ENCODE measurements at places on chromosomes 5 and 9.

GRCh38 chr5:15249152-15249551 lies 250.8 kb upstream of the FBXL7 start:
- no peak for DNase-seq

- no peak for DNase-seq
Measured at GRCh38 chr9:115643948-115644727, 509.5 kb upstream of the PAPPA start.

GRCh38 chr5:180289433-180289832 lies 2.5 kb downstream of the MAPK9 start:
- DNase-seq: no peak

DNA sequence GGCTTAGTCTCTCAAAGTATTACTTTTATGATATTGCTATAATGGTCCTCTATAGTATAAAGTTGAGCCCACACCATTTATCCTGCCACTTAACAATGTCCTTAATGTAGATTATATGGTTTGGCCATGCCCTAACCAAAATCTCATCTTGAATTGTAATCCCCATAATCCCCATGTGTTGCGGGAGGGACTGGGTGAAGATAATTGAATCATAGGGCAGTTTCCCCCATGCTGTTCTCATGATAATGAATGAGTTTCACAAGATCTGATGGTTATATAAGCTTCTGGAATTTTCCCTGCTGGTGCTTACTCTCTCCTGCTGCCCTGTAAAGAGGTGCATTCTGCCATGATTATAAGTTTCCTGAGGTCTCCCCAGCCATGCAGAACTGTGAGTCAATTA lies 498.8 kb downstream of the RAB3C start:
- no peak for DNase-seq

GRCh38 chr9:133046196-133046899 lies 15.4 kb upstream of the CEL start:
- DNase-seq: no peak

GRCh38 chr5:60184606-60185005 lies 291.1 kb upstream of the PDE4D start:
- no peak for DNase-seq

- no peak for DNase-seq
Measured at GRCh38 chr9:16608906-16609305, 261.6 kb downstream of the BNC2 start.

- no peak for DNase-seq
Measured at GRCh38 chr5:166561759-166562158, 1729.7 kb upstream of the WWC1 start.

DNA sequence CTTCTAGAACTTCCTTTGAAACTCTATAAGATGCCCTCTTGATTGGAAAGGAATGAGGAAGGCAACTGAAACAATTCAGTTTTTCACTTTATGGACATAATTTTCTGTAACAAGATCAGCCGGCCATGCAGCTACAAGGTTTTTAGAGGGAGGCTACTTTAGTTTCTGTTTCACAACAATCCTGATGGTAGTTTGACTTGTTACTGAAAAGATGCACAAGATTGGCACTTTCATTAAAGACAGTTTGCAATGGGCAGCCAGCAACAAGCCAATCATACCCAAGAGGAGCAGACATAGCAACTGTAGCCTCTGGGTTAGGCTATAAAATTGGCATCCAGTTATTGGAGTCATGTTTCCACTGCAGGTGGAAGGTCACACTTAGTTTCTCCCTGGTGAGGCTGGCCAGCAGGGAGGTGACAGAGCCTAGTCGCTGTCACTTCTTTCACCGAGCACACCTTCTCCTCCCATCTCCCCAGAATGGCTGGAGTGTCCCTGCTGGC lies 74.3 kb upstream of the TGFBR1 start:
- no peak for DNase-seq

DNA sequence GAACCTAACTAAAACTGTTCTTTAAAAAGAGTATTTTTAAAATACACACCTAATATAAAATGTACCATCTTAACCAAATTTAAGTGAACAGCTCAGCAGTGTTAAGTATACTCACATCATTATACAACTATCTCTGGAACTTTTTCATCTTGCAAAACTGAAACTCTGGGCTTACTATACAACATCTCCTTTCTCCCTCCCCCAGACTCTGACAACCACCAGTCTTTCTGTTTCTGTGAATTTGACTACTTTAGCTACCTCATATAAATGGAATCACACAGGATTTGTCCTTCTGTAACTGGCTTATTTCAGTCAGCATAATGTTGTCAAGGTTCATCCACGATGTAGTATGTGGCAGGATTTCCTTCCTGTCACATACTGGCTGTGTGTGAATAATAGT lies 93.5 kb downstream of the FOXD1 start:
- no peak for DNase-seq

GRCh38 chr5:165349735-165350134 lies 1844.3 kb downstream of the MAT2B start:
- no peak for DNase-seq

DNA sequence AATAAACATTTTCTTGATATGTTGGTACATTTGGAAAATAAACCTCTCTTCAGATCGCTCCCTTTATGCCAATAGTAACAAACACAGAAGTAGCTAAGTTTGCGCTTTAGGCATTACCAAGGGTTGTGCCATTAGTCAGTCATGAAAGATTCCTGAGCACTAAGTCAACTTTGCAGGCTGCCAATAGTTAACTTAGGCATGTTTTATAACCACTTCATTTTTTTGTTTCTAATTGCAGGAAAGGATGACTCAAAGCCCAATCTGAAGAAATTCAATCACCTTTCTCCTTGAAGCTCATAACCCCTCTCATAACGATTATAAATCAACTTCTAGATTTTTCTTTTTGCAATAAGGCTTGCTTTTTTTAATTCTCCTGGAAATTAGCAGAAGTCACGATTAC lies 517.0 kb downstream of the AGTPBP1 start:
- DNase-seq: no peak

DNA sequence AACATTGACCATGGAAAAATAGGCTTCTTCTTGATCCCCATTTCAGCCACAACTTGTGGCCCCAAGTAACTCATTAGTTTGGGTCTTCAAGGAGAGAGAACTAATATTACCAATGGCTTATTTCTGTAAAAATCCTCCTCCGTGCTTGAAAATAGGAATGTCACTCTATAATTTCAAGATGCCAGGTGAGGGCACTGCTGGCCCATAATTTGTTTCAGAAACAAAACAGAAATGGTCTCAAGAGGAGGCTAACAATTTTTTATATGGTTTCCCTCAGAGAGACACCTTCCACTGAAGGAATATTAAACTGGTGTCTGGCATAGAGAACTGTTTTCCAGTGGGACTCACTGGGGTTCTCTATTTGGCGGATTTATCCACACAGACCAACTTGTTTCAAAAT lies 437.0 kb upstream of the TRPC7 start:
- no peak for DNase-seq

DNA sequence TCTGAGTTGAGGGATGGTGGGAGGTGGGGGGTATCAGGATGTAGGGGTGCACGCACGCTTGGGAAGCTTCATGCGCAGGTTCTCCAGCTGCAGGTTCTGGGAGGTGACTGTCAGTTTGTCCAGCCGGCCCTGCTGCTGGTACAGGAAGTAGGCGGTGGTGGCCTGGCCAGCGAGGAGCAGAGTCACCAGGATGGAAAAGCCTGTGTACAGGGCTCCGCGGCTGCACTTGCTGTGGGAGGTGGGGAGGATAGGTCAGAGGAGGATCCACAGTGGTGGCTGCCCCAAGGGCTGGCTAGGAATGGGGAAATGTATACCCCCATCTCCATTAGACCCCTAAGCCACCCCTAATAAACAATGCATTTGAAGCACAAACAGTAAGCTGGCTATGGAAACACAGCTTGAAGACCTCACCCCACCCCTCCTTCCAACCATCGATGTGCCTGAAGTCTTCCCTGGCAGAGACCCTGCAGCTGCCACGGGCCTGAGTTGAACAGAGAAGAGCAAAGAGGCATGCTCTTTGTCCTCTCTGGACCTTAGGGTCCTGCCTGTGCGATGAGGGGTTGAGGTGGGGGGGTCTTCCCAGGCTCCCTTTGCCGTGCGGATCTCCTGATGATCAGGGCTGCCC lies 5.5 kb downstream of the CD74 start:
- no peak for DNase-seq

- DNase-seq: no peak
Measured at GRCh38 chr9:133078486-133078885, 16.7 kb downstream of the CEL start.

DNA sequence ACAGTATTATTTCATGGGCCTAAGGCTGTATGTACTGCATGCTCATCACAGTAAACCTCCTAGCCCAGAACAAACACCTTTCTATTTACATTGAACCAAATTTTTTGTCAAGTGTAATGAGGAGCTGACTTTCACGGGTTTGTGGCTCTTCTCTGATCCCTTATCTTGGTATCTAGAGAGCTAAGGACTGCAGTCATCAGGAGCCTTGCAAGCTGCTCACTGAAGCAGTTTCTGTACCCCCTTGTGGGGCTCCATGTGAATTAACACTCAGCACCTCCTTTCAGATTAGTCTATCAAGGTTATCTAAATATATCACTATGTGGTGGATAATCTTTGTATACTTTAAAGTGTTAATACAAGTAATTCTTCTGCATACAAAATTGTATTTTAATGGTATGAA lies 108.2 kb downstream of the AUH start:
- no peak for DNase-seq

GRCh38 chr5:168174376-168174775 lies 117.1 kb upstream of the WWC1 start:
- no peak for DNase-seq

GRCh38 chr9:89431930-89432725 lies 65.8 kb downstream of the SEMA4D start:
- DNase-seq: no peak

GRCh38 chr5:124738681-124739633 lies 7.5 kb downstream of the ZNF608 start:
- no peak for DNase-seq

- DNase-seq: no peak
Measured at GRCh38 chr5:82417776-82418607, 139.8 kb upstream of the RPS23 start.

GRCh38 chr9:91137391-91137790 lies 224.3 kb downstream of the AUH start:
- no peak for DNase-seq

- no peak for DNase-seq
Measured at GRCh38 chr9:6973089-6973488, 215.3 kb downstream of the KDM4C start.

DNA sequence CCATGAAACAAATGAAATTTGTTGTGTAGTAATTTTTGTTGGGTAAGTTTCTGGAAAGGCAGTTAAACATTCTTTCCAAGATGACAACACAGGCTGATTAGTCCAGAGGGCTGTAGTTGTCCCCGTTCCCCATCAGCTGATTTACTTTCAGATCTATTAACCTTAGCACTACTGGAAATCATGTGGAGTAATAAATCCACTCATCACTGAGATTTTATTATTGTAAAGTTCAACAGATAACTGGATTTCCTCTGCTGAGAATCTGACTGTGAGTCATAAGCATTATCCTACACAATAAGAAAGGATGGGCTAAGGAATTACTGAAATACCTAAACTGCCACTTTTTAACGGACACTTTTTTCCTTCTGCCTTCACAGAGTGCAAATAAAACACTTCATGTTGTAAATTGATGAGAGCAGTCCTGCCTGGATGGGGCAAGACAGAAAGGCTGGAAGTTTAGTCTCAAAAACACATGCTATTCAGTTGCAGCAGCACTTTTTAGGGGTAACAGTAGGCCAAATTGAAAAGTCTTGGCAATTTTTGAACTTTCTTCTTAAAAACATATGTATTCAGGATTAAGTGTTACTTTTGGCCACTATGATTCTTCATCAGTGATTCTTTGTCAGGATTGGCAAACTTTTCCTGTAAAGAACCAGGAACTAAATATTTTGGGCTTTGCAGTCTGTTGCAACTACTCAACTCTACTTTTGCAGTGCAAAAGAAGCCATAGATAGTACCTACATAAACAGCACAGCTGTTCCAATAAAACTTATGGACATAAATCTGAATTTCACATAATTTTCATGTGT lies 7.0 kb downstream of the STOM start:
- DNase-seq: no peak

DNA sequence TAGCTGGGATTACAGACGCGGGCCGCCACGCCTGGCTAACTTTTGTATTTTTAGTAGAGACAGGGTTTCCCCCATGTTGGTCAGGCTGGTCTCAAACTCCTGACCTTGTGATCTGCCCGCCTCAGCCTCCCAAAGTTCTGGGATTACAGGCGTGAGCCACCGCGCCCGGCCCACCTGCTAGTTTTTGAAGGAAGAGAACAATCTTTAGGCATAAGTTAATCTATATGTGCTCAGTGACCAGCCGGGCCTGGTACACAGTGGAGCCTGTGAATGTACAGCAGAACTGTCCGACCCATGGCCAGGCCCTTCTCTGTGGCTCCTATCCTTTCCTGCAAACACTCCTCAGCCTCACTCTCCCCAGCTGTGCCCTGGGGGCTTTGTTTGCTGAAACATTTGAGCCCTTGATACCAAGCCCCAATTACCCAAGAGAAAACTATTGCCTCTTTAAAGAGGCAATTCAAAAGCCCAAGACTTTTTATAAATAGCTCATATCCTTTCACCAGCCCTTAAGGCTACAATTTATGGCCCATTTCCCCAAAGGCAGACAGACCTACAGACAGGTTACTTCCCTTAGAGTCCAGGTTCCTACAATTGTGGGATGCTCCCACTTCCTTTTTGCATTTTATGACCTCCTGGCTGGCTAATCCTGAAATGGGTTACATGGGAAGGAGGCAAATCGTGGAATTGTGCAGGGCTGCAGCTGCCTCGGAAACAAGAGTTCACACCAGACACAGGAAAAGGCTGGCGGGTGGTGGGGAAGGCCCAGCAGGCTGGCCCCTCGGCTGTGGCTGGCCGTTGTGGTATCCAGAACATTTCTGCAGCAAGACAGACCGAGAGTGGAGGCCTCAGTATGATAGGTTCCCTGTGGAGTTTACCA lies 37.5 kb downstream of the SPRY4 start:
- DNase-seq: no peak

- no peak for DNase-seq
Measured at GRCh38 chr5:55218967-55219366, 8.1 kb downstream of the MCIDAS start.

GRCh38 chr5:167554564-167555290 lies 736.7 kb upstream of the WWC1 start:
- DNase-seq: no peak

- DNase-seq: no peak
Measured at GRCh38 chr5:19531374-19531952, 456.5 kb downstream of the CDH18 start.

All from activated T-cell treated with anti-CD3 and anti-CD28 coated beads for 1 hour (primary cell).